ENCODE measurements at places on chromosomes 5 and 9.

DNA sequence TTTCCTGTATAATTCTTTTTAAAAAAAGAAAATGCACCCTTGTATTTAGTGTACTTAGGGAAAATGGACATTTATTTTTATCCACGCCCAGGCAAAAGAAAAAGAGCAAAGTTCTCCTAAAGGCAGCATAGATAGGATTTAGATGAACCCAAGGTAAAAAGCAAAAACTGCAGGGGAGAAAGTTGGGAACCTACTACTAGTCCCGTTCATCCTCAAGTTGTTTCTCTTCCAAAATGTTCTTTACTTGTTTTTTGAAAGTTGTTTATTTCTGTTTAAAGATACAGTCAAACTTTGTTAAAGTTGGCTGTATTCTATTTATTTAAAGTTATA is 9.8 kb downstream of the RUSC2 start:
- no peak for DNase-seq

DNA sequence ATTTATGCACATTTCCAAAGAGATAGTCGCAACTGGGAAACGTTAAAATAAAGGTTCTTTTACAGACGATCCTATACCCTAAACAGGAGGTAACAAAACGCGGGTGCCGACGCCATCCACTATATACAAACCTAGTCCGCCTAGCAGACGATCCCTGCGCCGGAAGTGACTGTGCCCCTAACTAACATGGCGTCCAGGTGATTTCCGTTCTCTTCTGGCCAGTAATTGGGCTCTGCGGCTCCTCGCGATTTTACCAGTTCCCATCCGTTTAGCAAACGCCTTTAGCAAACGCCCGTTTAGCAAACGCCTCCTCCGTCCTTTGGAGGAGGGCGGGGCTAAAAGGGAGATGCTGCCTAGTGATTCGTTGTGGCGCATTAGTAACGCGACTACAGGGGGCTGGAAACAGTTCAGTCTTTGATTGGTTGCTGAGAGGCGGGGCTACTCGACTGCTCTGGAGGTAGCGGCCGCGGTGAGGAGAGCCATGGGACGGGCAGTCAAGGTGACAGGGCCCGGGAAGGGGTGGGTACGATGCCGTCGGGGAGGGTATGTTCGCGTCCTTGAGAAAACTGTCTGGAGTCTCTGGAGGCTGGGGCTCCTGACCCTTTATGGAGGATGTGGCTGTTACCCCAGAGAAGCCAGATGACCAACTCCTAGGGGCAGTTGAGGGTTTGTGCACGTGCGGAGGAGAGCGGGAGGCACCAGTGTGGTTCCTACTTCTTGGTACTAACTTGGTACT is at the start of gene LYRM7:
Gene LYRM7 (plus strand): TSS at position 405 of the 736 bp plus-strand sequence. CDS start 77 bp downstream, at position 482.
- peak; percentile 98 for DNase-seq

DNA sequence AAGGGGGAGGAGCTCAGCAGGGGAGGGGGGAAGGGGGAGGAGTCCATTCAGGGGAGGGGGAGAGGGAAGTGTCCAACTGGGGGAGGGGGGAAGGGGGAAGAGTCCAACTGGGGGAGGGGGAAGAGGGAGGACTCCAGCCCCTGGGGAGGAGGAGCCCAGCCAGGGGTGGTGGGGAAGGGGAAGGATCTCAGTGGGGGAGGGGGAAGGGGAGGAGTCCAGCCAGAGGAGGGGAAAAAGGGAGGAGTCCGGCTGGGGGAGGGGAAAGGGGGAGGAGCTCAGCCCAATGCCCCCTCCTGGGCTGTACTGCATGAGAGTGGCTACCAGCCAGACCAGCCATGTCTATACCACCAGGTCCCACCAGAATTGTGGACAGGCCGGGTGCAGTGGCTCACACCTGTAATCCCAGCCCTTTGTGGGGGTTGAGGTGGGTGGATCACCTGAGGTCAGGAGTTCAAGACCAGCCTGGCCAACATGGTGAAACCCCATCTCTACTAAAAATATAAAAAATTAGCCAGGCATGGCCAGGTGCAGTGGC is 30.6 kb upstream of the ADAMTS2 start:
- no peak for DNase-seq

GRCh38 chr5:140145818-140146522 is 20.2 kb downstream of the IGIP start:
- DNase-seq: peak; percentile 38

DNA sequence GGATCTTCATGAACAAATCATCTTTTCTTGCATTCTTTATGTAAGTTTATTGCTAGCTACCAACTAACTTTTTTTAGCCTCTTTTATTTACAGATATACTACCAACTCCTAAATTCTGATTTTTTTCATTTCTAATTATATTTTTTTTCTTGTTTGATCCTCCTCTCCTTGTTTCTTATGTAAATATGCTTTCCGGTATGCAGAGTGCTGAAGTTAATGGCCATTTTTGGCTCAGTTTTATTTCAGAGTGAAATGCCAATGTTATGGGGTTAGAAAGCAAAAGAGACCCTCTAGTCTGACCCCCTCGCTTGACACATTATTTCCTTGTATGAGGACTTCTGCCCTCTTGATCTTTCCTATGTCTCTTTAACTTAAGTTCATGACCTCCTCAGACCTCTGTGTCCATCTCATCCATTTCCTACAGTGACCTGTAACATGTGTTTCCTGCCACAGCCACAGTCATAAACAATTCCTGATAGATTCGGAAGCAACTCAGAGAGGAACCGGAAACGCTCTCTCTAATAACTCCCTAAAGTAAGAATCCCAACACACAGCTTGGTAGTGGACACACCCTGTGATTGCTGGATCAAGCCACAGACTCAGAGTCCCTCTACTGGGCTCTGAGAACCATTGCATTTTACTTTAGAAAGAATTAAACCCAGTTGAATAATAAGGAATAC is 42.9 kb upstream of the AFAP1L1 start:
- DNase-seq: no peak

GRCh38 chr5:37710965-37711364 is 128.9 kb downstream of the GDNF start:
- DNase-seq: no peak

GRCh38 chr5:143403593-143404415 is at the start of gene NR3C1:
Gene NR3C1 (minus strand): TSS chr5:143403686. CDS start chr5:143400839, 2,847 bp downstream.
- DNase-seq: peak; percentile 90

GRCh38 chr9:121613009-121613752 is 38.3 kb upstream of the DAB2IP start:
- no peak for DNase-seq

DNA sequence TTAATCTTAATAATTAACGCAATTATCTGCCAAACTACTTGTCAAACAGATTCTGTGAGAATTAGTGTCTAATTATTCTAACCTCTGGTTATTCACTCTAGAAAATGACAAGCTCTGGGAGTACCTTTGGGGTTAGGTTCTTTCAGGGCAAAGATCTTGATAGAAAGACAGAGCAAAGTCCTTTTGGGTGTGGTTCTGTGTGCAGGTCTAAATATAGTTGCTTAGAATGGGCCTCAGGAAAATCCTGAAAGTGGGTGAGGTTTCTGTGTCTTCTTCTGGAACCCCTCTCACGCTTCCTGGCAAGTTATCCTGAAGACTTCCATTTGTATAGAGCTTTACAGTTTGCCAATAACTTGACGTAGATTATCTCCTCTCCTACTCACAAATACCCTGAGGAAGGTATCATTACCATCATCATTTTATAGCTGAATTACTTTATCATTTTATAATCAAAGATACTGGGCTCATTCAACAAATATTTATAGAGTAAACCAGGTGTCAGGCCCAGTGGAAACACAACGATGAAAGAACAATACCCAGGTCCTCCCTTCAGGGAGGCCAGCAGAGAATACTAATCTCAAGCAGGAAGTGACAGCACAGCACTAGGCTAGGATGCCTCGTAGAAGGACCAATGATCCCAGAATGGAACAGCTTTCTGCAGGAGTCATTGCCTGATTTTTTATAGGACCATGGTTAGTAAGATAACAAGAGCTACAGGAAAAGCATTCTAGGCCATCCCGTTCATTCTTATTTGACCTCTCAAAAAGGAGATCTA is 27.6 kb upstream of the LHFPL2 start:
- no peak for DNase-seq

- DNase-seq: no peak
These were observed 111.8 kb upstream of the ACTBL2 start for GRCh38 chr5:57594436-57594835.

GRCh38 chr5:39422036-39422606 is 2.7 kb downstream of the DAB2 start:
- no peak for DNase-seq

DNA sequence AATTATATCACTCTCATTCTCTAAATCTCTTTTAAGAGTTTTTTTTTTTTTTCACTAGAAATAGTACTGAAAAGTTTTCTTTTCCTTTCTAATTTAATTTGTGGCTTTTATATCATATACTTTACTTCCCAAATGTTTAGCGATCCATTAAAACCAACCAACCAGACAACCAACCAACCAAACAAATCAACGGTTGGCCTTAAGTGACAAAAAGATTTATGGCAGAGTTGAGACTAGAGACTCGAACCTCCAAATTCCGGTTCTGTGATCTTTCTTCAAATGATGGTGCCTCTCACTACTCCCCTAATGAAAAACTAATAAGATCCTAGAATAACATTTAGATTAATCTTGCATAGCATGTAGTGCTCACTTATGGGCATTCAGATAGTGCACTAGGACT is 45.3 kb upstream of the ACTBL2 start:
- no peak for DNase-seq

- DNase-seq: no peak
These were observed 299.7 kb downstream of the CWC27 start for GRCh38 chr5:65068410-65068809.

- DNase-seq: no peak
These were observed 114.1 kb downstream of the GABBR2 start for GRCh38 chr9:98594546-98595160.

- DNase-seq: no peak
These were observed 14.9 kb downstream of the PFDN1 start for GRCh38 chr5:140287801-140288521.

GRCh38 chr9:29730163-29730562 is 2156.9 kb upstream of the C9orf72 start:
- DNase-seq: no peak

DNA sequence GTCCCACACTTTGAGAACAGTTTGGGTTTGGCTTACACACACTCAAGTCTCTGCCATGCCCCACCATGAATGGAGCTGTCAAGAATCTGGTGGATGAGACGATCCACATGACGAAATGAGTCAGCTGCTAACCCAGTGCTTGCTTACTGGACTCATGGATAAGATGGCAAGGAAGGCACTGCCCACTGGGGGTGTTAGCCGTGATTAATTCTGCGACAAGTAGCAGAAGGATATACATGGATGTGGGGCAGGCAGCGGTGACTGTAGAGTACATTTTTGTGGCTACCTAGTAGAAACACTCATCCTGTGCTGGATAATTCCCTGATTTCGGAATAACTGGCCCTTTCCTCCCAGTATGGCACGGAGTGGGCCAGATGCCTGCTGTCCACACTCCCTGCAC is 77.5 kb downstream of the SPATA31C2 start:
- no peak for DNase-seq

- DNase-seq: no peak
These were observed 44.4 kb upstream of the GRIA1 start for GRCh38 chr5:153445875-153446579.

DNA sequence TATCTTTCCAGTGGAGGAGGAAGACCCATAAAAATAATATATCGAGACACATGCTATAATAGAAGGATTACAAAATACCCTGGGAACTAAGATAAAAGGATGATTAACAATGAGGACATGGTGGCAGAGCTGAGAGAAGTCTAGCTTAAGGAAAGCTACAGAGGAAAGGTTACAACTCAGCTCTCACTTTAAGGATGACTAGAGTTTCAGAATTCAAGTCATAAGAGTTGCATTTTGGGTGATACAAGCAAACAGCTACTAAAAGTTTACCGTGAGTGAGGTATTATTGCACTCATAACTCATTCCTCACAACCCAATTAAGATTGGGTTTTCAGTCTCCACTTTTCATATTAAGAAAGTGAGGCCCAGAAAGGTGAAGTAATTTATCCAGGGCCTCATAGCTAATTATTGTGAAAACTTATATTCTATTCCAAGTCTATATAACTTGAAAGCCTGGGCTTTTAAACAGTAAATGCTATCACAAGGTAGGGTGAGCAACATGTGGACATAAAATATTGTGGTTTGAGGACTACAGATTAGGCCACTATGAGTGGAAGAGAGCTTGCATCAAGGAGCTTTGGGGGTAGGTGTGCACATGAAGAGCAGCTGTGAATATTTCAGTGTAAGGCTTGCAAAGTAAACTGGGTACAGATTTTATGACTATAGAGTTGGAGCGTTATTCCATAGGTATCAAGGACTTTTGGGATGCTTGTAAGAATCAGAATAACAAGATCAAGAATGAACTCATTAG is 28.0 kb downstream of the JAKMIP2 start:
- no peak for DNase-seq

- DNase-seq: no peak
These were observed 338.0 kb downstream of the NSG2 start for GRCh38 chr5:174383210-174384167.

DNA sequence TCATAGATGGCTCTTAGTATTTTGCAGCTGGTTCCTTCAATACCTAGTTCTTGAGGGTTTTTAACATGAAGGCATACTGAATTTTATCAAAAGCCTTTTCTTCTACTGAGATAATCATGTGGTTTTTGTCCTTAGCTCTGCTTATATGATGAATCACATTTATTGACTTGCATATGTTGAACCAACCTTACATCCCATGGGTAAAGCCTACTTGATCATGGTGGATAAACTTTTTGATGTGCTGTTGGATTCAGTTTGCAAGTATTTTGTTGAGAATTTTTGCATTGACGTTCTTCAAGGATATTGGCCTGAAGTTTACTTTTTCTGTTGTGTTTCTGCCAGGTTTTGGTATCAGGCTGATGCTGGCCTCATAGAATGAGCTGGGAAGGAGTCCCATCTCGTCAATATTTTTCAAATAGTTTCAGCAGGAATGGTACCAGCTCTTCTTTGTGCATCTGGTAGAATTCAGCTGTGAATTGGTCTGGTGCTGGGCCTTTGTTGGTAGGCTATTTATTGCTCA is 49.7 kb downstream of the YIPF5 start:
- DNase-seq: no peak

DNA sequence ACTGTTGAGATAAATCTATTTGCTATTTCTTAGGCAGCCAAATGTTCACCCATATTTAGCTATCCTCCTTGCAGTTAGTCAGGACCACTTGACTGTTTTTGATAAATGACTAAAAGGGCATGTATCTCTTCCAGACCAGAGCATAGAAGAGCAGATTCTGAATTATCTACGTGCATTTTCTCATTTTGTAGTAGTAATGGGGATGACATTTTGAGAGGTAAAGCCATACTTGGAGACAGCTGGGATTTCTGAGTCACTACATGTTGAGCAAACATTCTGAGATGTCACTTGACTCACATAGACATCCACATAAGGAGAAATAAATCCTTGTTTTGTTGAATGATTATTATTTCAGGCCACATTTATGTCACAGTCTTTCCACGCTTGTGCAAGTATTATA is 297.6 kb downstream of the CDH10 start:
- DNase-seq: no peak

DNA sequence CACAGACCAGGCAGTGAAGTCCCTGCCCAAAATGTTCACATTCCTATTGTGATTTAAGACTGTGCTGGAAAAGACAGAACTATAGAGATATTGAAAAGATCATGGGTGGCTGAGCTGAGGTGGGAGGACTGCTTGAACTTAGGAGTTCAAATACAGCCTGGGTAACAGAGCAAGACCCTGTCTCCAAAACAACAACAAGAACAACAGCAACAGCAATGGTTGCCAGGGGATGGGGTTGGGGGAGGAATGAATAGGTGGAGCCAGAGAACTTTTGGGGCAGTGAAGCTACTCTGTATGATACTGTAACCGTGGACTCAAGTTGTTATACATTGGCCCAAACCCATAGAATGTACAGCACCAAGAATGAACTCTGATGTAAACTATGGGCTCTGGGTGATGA is 88.2 kb downstream of the DCP2 start:
- DNase-seq: no peak
